ENCODE measurements at places on chromosomes 3 and 15.

DNA sequence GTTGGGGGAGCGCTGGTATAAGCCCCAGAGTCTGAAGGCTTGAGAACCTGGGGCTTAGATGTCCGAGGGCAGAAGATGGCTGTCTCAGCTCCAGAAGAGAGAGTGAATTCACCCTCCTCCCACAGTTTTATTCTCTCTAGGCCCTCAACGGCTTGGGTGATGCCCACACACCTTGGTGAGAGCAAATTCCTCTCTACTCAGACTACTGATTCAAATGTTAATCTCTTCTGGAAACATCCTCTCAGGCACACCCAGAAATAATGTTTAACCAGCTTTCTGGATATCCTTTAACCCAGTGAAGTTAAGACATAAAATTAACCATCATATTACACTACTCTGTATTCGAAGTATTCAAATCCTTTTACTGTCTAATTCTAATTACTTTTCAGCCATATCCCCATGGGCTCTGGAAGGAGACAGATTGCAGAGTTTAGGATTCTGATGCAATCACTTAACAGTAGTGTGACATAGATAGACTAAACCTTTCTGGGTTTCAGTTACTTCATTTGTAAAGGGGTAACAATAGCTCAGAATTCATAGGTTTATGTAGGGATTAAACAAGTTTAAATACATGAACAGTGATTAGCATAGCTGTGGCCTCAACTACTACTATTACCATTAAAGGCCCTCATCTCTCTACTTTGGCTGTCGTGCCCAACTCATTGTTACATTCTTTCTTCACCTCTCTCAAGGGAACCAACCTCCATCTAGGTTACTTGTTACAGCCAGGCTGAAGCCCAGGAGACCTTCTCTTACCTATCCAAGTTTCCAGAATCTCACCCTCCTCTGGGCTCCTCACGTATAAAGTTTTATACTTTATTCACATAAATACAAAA is 25.7 kb upstream of the ANO10 start:
- no peak for DNase-seq

DNA sequence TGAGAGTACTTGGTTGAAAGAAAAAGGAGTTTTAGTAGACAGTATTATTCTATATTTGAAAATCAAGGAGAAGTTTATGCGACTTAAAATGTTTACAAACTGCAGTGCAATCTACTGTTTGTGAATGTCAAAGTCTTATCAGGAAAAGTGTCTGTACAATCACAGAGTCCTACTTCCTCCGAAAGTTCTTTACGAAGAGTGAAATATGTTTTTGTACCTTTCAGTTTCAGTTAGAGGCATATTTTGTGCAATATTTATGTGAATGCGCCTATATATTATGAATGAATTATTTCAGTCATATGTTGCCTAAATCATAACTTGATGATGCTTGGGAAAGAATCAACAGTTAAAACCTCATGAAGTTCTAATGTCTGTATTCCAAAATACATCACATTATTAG is 31.5 kb downstream of the NGRN start:
- DNase-seq = no peak

GRCh38 chr15:83992324-83993031 is 243.1 kb upstream of the GOLGA6L4 start:
- DNase-seq = no peak

- DNase-seq = no peak
These were observed 107.9 kb upstream of the DLG1 start for GRCh38 chr3:197406266-197406665.

GRCh38 chr3:141431411-141432378 is 55.1 kb upstream of the RASA2 start:
- peak; percentile 22 for DNase-seq

DNA sequence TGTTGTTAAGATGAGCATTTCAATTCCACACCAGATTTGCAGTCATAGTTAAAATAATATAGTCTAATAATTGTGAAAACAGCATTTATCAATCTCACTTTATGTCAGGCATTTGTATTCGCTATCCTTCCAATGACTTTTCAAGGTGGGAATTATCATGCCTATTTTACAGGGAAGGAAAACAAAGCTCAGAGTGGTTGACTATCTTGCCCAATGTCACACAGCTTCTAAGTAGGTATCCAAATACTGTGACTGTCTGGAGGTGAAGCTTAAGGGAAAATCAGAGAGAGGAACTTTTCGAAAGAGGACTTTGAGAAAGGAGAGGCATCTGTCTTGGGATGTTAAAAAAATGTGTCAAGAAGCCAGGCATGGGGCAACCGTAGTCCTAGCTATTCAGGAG is 443.1 kb downstream of the FOXP1 start:
- DNase-seq = no peak

GRCh38 chr3:170426240-170426797 is 7.7 kb downstream of the CLDN11 start:
- DNase-seq = no peak

DNA sequence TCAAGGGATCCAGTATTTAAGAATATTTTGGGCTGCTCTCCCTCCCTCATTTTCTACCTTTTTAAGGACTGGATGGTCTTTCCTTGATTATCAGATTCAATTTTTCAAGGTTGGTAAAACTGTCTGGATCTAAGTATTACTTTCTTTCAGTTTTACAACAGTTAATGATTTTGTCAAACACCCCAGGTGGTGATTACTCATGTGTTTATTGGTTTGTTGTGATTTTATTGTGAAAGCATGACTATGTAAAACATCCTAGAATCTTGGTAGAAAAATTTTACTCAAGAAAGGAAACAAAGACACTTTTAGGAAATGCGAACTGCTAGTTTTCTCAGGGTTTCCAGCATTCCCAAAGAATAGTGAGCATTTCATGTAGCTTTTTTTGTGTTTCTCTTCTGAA is 7.3 kb downstream of the GTF2E1 start:
- DNase-seq = no peak

DNA sequence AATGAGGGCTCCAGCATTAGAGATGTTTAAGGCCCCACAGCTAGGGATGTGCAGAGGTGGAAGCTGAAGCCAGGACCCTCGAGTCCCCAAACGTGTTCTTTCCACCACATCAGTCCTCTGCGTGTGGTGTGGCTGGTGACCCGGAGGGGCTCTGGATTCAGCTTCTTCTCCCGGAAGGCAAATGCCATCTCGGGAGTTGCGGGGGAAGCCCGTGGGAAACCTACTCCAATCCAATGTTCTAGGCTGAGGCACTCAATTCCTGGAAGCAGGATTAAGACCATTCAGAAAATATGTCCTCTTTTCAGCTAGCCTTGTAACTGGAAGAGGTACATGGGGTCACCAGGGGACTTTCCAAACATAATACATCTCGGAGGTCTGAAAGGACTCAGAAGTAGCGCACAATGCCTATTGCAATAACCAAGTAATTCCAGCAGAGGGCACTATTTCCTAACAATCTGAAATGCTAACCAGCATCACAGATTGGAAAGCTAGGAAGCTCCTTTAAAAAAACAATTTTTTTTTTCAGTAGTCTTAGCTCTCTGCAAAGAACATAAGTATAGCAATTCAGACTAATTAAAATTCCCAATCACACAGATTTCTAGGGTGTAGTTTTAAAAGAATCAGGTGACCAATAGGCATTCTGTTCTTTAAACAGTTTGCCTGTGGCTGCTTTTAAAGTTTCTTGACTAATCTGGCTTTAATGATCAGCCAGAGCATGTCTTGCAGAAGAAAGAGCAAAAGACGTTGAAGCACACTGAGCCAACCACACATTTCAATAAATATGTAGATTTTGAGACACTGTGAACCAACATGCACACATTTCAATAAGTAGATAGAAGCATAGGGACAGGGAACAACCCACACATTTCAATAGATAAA is 36.1 kb downstream of the BNC1 start:
- peak; percentile 2 for DNase-seq

- no peak for DNase-seq
These were observed 212.7 kb downstream of the C3orf38 start for GRCh38 chr3:88362428-88362827.

GRCh38 chr3:32157600-32158264 is 51.3 kb downstream of the GPD1L start:
- no peak for DNase-seq

GRCh38 chr3:69203631-69204314 is 81.4 kb upstream of the LMOD3 start:
- DNase-seq = no peak

DNA sequence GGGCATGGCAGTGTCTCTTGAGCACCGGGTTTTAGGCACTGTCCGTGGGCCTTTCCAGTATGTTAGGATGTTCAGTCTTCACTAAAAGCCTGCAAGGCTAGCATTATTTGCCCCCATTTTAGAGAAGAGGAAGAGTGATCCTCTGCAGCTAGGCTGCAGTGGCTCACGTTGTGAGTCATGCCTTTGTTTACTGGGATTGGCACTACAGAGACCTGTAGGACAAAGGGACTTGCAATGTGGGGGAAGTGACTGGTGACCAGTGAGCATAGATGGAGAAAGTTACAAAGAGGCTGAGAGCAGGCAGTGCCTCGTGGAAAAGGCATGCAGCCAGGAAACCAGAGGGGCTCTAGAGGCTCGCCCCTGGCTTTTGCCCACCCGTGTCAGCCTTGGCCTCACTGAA is 26.8 kb upstream of the CPNE9 start:
- no peak for DNase-seq

- DNase-seq = no peak
These were observed 18.8 kb downstream of the LRIG1 start for GRCh38 chr3:66482018-66482404.

GRCh38 chr15:75639709-75640482 is at the start of gene IMP3:
Gene IMP3, minus strand, starts transcription at chr15:75640224. Its CDS starts 56 bp downstream, at chr15:75640168.
- peak; percentile 69 for DNase-seq

DNA sequence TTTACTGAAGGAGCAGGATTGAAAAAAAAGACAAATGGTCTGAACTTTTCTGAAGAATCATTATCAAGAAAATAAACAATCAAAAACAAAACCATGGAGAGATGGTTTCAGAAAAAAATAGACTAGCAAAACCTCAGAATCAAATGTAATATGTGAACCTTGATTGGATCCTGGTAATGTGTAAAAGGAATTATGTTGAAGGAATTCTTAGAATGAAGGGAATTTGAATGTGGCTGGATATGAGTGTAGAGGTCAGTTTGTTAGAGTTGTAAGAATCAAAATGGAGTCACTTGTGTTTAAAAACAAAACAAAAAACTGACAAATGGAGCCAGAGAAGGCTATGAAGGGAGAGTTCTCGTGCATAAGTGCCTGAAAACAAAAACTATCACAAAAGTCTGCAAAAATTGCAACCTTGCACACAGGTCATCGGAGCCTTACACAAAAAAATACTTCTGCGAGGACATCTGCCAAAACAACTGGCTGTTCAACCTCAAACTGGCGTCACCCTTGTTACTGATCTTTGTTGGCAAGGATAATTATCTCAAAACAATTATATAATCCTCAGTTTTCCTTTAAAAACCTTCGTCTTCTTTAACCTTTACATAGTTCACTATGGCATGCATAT is 19.1 kb upstream of the ATP13A3 start:
- no peak for DNase-seq

DNA sequence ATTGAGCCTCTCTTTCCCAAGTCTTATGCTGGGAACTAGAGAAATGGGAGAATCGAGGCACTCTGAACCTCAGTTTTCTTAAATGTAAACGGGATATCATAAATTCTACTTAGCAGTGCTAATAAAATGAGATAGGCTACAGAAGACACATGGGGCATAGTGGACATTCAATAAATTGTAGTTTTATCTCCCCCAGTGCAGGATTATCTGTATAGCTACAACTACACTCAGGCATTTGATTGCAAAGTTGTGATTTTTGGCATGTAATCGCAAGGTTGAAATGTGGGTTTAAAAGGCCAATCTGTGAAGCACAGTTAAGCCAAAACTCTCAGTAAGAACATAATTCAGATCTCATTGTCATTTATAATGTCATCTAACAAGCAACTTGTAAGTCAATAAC is 413.7 kb upstream of the LMCD1 start:
- DNase-seq = no peak

DNA sequence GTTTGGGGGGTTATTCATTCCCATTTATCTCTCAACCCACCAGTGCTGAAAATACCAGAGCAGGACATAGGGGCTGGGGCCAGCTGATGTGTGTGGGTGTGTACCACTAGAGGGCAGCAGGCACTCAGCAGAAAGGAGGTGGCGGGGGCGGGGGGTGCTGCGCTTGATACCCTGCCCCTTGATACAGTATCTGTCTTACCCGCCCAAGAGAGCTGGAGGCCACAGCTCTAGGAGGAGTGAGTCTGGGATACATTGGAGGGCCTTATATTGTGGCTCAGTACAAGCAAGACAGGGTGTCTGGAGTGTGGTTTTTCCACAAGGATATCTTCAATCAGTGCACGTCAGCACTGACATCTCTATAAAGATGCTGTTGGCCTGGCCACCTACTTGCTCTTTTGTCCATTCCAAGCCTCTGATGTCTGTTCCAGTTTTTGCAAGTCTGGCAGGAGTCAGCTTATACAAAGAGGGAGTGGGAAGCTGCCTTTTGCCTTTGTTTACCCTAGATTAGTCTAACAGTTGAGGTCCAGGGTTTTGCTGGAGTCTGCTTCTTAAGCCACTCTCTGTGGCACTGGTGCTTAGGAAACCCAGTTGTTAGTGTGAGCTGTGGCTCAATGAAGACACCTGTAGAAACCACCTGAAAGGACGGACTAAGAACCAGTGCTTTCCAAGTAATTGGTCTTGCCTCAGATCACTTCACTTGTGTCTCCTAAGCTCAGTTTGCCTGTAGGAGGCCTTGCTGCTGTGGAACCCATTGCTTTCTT is 1.5 kb upstream of the RBM15B start:
- no peak for DNase-seq

GRCh38 chr3:176490357-176490756 is 706.9 kb downstream of the TBL1XR1 start:
- no peak for DNase-seq

DNA sequence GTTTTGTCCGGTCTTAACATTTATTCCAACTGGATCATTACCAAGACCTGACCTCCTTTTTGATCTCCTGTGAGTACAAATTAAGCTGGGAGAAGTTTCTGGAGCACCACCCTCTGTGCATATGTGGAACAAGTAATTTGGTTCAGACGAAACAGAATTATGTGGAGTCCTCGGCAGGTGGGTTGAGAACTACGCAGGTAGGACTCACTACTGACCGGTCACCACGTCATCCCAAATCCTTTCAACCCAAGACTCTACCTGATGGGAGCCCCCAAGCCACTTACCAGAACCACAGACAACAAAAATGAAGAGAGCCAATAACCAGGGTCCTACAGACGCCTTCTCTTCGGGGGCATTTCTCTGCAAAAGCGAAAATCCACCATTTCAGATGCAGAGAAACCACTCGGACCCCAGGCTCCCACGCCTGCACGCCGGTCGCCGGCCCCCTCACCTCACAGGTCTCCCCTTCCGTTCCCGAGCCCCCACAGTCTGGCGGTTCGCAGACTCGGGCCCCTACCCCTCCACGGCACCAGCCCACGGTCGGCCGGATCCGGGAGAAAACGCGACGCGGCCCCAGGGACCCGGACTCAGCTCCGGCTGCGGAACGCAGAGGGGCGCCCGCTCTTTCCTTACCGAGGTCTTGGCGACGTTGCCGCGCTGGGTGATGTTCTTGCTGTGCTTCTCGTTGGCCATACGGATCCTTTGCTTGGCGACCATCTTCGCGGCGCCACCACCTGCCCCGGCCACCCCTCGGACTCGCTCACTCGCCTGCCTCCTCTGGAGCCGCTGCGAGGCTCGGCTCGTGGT is 674 bp downstream of the SERP1 start:
- peak; percentile 4 for DNase-seq

Measured in NCI-H2029 treated with DMSO at 0.1 percent for 48 hours (cell line).